ENCODE measurements at places on chromosomes 6 and 20. TPM values are rescaled to one million over a fixed set of nuclear protein-coding genes. Genes with fewer than 3 reads are reported as not detected.
A peak's percentile ranks its signal among the peaks of the same experiment; 100 is the strongest.

POFUT1 gene
- 18.3 TPM for total RNA-seq

DNA sequence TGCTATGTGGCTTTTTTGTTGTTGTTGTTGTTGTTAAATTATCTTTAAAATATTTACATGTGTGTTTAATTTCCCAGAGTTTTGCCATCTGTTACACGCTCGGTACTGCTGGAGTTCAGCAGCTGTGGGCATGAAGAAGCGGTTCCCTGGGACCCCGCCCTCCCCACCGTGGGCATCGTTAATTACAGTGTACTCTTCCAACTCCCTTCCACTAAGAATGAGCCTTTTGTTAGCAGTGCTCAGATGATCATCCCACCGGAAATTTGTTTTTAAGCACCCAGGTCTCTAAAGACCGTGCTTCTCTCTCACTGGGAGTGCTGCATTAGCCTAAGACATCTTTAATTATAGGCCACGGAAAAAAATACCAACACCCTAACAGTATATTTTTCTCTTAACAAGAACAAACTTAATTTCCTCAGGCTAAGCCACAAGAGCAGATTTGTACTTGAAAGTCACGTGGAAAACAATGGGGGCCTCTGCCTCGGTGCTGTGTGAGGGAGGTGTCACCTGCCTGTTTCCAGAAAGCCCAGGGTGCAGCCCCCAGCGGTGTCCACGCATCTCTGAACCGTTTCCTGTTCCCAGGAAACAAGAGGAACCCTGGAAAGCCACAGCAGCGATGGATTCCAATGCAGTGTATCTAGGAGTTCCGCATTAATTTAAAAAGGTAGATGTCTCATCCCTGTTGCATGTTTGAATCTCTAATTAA, 113.3 kb upstream of the FRMD1 start:
- DNase-seq, result no peak

KCNG1 gene
- not detected for total RNA-seq

MYB gene
- 0.15 TPM for total RNA-seq

TMEM14B gene
- 71.5 TPM for total RNA-seq

ZBP1 gene
- total RNA-seq, result not detected

- no peak for DNase-seq
Observed at GRCh38 chr6:119493980-119494379, 144.4 kb upstream of the MAN1A1 start.

- DNase-seq, result no peak
Observed at GRCh38 chr20:32982617-32983458, 21.4 kb downstream of the SUN5 start.

- DNase-seq, result no peak
Observed at GRCh38 chr6:2630891-2631571, 119.7 kb downstream of the MYLK4 start.

DNA sequence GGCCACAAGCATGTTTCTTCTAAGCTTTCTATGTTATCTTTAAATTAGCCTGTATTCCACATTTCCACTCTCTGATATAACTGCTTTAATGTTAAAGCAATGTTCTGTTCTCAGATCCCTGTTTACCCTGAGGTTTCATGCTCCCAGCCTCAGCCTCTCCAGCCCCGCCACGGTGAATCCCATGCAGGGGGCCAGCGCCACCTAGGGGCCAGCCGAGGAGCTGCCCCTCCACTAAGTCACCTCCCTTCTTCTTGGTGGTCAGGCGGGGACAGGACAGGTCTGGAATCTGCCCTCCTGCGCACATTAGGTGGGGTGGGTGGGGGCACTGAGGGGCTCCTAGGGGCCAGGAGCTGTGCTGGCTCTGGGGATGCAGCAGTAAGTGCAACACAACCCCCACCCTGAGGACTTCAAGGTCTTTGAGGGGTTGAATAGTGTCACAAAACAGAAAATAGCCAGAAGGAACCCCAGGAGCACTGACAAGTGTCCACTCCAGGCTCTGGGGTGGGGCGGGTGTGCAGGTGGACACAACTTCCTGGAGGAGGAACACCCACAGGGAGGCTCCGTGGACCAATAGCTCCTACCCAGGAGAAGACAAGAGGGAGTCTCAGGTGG, 61.6 kb downstream of the RAB44 start:
- peak; percentile 73 for DNase-seq

GRCh38 chr6:25174678-25175077, 104.5 kb upstream of the CARMIL1 start:
- DNase-seq, result no peak

CGA gene
- total RNA-seq, result not detected

KIAA1755 gene
- total RNA-seq, result 0.41 TPM

GRCh38 chr6:18221288-18221615, 43.1 kb downstream of the DEK start:
- no peak for DNase-seq

Data from gastrocnemius medialis (tissue), 4 donors.